ENCODE measurements at places on chromosomes 1 and 21.
A peak's percentile ranks its signal among the peaks of the same experiment; 100 is the strongest.

- DNase-seq, result no peak
Measured at GRCh38 chr21:43873673-43874072, 8.7 kb downstream of the AGPAT3 start.

GRCh38 chr1:67118191-67118590 lies 16.6 kb downstream of the C1orf141 start:
- no peak for DNase-seq

- DNase-seq, result no peak
Measured at GRCh38 chr1:228152097-228152917, 2.6 kb downstream of the GJC2 start.

DNA sequence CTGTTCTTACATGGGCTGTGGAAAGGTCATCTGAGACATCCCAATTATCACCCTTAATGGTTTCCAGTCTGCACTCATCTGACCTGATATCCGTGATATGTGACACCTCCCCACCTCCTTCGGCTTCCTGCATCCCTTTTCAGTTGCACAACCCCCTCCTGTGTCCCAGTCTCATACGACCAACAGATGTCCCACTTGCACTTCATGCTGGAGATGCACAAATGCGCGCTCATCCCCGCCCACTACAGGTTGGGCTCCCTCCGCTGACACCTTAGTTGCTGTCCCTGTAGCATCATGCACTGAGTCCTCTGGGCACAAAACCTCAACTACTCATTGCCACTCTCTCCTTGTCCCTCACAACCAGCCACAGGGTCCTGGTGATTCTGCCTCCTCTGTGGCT lies 94.4 kb downstream of the MIS18A start:
- DNase-seq, result no peak

DNA sequence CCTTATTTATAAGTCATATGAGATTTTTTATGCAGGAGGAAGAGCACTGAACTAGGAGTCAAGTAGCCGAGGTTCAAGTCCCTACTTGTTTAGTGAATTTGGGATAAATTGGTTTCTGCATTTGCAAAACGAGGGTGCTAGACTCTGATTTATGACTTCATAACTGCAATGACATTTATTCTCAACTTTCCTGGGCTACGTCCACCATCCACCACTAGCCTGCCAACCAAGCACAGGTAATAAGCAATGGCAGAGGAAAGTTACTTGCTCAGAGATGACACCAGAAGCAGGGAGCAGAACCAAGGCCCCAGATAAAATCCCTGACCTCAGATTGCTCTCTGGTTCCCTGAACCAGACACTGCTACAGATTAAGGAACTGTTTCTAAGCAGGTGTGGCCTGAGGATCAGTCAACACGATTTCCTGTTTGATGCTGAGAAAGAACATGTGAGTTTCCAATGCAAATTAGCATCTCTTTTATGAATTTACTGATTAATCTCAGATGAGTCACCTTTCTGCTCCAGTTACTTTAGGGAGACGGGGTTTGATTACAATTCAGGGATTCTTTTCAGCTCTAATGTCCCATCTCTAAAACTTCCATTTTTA lies 52.7 kb downstream of the PLPP3 start:
- no peak for DNase-seq

DNA sequence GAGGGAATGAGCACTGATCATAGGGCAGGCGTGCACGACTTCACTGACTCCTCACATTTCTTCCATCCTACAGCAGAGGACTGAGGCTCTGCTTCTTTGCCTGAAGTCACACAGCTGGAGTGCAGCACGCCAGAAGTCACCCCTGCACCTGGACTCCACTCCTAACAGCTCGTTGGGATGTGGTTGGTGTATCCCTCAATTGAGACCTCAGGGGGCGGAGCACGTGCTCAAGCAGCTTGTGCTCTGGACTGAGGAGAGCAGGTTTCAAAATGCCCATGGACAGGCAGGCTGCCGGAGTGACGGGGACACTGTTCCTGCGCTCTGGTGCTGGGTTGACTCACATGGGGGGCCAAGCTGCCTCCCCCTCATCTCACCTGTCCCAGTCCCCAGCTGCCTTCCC lies 13.9 kb downstream of the CHIT1 start:
- no peak for DNase-seq

DNA sequence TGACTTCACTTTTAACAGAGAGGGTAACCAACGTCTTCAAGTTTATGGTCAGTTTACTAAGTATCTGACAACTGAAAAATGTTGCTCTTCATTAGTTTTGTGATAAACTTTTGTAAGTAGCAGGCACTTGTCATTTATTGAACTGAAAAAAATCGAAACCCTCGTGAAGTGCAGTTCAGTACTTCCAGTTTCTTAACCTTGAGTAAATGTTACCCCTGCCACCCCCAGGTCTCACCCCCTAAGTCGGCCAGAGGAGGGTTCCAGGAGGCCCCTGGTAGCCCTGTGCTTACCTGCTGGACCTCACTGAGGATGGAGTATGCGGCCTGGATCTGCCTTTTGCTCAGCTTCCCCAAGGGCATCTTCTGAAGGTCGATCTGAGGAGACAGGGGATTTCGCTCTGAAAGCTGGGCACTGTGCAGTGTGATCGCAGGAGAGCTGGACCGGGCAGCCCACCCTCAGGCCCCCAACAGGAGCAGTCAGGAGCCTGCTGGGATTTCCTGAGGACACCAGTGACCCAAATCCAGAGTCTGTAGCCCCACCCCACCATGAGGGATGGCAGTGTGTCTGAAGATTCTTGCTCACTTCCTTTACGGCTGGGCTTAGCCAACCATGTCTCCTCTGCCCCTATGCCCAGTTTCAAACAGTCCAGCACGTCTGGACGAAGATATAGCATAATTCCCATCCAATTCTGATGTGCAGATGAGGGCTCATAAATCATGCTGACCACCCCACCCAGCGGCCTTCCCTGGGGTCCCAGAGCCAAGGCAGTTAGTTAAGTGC lies 37.6 kb downstream of the PARP1 start:
- DNase-seq, result no peak

GRCh38 chr1:93453911-93454310 lies 6.0 kb downstream of the FNBP1L start:
- DNase-seq, result no peak

DNA sequence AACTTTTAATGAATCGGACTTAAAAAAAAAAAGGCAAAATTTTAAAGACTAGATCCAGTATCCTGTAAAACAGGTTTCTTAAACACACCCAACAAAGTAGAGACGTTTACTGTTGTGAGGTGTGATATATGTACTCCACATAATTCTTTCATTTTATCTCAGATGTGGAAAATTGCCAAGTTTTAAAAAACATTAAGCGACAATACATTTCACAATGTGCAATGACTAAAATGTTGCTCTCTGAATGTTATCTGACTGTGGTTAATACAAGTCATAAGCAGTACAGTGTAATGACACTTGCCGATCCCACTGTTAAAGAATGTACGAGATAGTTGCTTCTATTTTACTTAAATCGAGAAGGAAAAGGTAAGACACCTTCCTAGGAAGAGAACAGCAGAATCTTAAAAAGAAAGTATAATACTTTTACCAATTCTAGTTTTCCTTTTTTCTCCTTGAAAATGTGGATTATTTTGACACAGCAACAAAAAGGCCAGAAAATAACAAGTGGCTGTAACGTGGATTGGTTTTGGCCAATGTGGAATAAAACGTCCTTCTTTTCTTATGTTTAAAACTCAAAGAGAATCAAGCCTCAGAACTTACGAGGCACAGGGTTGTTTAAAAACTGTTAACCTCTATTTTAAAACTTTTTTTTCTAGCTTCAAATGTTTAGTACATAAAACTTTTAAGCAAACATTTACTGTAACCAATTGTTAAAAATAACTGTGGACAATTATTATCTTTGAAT lies 51.4 kb downstream of the TP53BP2 start:
- DNase-seq, result no peak

DNA sequence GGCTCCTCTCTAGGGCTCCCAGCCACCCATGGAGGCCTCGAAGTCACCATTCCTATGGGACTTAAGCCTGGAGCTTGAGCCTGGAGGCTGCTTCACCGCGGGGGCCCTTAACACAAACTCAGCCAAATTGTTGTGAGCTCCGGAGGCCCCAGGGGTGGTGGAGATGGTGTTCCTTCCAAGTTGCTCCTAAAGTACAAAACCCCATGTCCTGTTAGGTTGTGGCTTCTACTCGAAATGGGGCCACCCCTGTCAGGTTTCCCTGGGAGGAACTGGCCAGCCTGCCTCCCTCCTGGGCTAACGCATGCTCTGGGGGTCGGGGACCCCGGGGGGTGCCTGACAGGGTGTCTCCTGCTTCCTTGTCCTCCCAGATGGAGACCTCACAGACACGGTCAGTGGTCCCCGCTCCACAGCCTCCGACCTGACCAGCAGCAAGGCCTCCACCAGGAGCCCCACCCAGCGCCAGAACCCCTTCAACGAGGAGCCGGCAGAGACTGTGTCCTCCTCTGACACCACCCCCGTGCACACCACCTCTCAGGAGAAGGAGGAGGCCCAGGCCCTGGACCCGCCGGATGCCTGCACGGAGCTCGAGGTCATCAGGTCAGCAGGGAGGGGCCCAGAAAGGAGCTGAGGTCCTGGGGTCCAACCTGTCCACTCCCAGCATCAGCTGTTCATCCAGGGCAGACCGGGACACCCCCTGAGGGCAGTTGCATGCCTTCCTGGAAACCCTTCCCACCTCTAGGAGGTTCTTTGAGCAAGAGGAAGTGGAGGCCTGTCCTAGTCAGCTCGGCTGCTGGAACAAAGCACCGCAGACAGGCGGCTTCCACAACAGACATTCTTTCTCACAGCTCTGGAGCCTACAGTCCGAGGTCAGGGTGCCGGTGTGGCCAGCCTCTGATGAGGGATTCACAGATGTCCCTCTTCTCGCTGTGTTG lies 10.8 kb upstream of the SLC25A34 start:
- DNase-seq, result no peak

DNA sequence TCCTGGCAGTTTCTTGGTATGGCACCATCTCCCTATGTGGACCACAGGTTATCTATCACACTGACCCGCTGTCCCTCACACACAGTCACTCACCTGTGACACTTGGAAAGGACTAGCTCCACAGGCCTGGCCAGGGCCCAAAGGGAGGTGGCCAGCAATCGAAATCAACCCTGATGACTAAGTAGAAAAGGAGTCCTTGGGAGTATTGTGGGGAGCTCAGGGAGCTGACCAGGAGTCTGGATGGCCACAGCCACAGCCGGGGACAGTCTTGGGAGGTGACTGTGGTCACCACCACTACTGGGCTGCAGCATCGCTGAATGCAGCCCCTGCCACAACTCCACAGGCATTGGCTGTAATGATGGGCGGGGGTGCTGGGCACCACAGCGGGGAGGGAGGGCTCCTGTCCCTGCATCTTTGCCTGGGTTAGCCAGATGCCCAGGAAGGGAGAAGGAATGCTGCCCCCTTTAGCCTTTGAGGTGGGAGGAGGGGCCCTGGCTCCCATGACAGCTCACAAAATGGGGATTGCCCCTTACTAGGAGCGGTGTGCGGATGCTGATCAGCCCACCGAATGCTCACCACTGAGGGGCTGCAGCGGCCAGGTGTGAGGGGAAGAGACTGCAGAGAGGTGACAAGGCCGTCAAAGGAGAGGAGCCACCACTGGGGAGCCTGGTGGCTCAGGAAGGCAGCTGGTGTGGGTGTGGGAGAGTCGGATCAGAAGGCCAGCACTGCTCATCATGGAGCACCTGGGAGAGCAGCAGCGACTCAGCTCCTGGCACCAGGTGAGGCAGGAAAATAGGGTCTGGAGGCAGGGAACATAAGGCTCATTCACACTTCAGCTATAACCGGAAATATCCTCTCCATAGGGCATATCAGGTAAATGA lies 61.3 kb downstream of the H3-3A start:
- no peak for DNase-seq

- DNase-seq, result no peak
Measured at GRCh38 chr1:72037745-72038343, 244.5 kb downstream of the NEGR1 start.

DNA sequence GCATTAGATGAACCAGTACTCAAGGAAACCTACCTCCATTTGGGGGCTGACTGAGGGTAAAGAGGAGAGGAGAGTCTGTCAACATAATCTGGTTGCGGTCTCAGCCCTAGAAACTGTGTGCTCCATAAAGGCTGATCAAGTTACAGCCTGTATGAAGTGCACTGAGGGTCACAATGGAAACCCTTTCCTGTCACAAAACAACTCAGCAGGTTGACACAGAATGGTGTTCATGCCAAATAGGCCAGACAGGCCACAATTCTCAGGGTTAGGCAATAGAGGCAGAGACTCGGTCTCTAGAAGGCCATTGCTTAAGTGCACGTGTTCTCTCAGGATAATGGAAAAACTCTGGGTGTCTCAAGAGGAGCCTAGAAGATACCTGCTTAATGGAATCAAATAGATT lies 4.1 kb upstream of the ANKRD35 start:
- DNase-seq, result no peak

DNA sequence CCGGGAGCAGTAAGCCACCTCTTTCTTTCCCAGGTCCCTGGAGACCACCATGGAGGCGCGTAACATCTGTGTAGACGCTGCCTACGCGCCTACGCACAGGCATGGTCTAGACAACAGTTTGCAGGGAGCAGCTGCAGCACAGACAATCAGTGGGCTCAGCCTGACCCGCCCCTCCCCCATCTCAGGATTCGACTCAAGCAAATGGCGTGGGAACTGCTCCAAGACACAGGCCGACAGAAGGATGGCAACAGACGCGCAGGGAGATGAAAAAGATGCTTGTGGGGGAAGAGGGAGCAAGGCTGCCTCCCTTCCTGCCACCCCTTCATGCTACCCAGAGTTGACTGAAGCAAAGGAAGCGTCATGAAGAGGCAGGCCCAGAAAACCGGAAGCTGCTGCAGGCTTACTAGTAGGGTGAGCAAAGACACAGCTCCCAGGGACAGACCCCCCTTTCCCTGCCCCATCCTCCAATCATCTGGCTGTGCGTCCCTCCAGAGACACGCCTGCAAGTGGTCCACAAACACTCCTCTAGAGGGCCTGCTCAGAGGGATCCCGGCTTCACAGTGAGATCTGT lies 19.5 kb downstream of the STK40 start:
- DNase-seq, result no peak

- no peak for DNase-seq
Measured at GRCh38 chr1:20426923-20427322, 59.1 kb downstream of the CAMK2N1 start.

- DNase-seq, result no peak
Measured at GRCh38 chr1:119340861-119341261, 27.7 kb upstream of the HAO2 start.

DNA sequence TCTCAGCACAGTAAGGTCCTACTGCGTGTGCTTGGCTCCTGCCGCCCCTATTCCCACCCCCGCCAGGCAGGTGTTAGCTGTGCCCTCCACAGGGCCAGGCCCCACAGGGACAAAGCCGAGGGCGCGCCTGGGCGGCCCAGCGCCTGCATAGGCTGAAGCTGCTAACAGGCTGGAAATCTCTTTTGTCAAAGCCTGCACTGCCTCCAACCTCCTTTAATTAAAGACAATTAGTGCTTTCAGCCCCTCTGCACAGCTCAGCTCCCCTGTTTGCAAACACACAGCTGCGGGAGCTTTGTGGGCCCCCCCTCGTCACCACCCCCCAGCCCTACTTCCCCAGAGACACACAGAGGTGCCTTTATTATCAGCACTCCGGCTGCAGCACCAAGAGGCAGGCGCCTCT lies 95.9 kb downstream of the EPHB2 start:
- peak; percentile 52 for DNase-seq
